ENCODE measurements at places on chromosomes 4 and X.

- no peak for DNase-seq
Measured at GRCh38 chr4:33998291-33998690, 2246.0 kb downstream of the ARAP2 start.

GRCh38 chr4:76301068-76301774, 5.3 kb upstream of the STBD1 start:
- no peak for DNase-seq

DNA sequence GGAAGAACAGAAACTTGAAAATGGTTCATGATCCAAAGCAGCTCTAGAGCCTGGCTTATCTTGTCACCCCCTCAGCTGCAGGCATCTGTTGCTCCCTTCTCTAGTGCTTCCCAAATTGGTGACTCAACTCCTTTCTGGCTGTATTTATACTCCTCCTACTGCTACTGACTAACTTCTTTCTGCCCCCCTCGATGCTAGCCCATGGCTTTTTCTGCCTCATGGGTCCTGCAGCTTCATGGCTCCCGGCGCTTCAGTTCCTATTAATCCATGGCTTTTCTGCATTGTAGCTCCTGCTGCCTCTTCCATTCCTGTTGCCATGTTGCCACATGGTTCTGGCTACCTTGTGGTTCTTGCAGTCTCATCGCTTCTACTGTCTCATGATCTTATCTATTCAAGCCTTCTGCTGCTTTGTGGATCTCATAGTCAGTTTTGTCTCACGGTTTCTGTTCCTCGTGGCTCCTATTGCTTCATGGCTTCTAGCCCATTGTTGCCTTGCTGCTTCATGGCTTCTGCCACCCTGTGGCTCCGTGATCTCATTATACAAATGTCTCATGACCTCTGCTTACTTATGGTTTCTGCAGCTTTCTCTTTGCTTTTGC, 48.1 kb downstream of the SMC1A start:
- DNase-seq, result no peak

- no peak for DNase-seq
Measured at GRCh38 chr4:176668324-176668723, 124.4 kb downstream of the VEGFC start.

GRCh38 chr4:127505203-127505602, 127.6 kb upstream of the INTU start:
- no peak for DNase-seq

DNA sequence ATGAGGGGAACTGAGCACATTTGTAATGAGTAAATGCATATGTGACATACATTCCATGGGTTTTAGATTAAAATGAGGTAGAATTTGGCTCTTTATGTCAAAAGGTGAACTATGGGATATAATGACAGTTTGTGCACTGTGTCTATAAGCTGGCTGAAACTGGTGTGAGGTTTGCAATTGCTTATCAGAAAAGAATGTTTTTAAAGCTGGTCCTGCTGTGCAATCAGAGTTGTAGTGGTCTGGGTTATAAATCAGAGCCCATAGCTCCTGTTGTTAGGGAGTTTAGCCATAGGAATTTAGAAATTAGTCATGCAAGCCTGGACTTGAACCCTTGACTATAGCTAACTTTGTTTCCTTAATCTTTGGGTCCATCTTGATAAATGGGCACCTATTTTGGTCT, 23.1 kb upstream of the GATB start:
- DNase-seq, result no peak

- DNase-seq, result no peak
Measured at GRCh38 chrX:133307637-133308498, 89.7 kb upstream of the TFDP3 start.

- no peak for DNase-seq
Measured at GRCh38 chr4:168119890-168120289, 27.6 kb downstream of the ANXA10 start.

DNA sequence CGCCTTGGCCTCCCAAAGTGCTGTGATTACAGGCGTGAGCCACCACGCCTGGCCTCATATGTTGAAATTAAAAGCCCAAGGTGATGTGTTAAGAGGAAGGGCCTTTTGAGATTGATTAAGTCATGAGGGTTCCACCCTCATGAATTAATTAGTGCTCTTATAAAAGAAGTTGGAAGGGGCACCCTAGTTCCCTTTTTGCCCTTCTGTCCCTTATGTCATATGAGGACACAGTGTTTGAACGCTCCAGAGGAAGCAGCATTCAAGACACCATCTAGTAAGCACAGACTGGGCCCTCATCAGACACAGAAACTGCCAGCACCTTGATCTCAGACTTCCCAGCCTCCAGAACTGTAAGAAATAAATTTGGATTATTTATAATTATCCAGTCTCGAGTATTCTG, 5.1 kb upstream of the APLN start:
- DNase-seq, result no peak

DNA sequence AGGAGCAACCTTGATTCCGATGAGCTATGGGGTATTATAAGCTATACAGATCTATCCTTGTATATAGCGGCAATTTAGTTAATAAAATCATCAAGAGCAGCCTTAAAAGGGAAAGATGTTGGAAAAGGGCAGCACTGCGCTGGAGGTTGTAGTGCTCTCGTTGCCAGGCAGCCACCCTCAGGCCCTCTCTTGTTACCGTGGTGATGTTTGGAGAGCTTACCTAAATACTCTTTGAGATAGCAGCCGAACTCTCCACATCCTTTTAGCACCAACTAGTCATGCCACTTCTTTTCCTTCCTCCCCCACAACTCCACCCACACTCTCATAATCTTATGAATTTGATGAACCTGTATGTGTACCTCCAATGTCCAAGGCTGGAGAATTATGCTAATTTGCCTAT, 3.8 kb upstream of the RADX start:
- DNase-seq, result no peak

DNA sequence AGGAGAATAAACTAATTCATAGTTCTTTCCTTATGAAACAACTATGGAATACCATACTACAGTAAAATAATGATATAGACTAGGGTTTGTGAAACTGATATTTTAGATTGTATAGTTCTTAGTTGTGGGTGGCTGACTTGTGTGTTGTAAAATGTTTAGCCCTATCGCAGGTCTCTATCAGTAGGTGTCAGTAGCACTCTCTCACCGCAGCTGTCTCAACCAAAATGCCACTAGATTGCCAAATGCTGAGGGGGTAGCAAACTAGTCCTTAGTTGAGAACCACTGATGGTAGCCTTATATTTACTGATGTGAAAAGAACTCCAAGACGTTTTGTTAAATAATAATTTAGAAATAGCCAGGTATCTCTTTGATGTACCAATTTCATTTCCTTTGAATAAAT, 48.1 kb downstream of the RHOXF2B start:
- no peak for DNase-seq

DNA sequence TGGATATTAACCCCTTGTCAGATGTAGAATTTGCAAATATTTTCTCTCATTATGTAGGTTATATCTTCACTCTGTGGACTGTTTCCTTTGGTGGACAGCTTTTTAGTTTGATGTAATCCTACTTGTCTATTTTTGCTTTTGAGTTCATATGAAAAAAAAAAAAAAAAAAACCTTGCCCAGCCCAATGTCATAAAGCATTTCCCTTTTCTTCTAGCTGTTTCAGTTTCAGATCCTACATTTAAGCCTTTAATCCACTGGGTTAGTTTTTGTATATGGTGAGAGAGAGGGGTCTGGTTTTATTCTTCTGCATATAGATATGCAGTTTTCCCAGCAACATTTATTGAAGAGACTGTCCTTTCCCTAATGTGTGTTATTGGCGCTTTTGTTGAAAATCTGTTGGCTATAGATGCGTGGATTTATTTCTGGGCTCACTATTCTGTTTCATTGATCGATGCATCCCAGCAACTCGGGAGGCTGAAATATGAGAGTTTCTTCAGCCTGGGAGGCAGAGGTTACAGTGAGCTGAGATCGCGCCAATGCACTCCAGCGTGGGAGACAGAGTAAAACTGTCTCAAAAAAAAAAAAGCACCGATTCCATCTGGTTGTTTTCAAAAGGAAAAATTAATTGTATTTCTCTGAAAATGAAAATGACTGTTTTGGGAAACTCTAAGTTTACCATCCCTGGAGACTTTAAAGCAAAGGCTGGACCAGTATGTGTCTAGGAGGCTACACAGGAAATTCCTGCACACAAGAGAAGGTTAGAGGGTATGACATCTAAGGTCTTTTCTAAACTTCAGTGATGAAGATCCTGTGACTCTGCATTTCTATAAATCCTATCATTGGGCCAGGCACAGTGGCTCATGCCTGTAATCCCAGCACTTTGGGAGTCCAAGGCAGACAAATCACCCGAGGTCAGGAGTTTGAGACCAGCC, 35.6 kb downstream of the STEEP1 start:
- no peak for DNase-seq

- no peak for DNase-seq
Measured at GRCh38 chrX:49999087-49999486, 76.7 kb downstream of the CLCN5 start.

GRCh38 chrX:3712870-3713224, 602 bp downstream of the PRKX start:
- DNase-seq, result no peak

- DNase-seq, result no peak
Measured at GRCh38 chr4:145784036-145784435, 104.1 kb downstream of the C4orf51 start.

GRCh38 chr4:146158036-146158745, 17.3 kb upstream of the LSM6 start:
- no peak for DNase-seq

Data from stimulated activated CD8-positive, alpha-beta memory T cell treated with anti-CD3 and anti-CD28 coated beads, Interleukin-7, amount 100 ng/mL, for 1 hour (primary cell).